ENCODE measurements at places on chromosomes 13 and 19. TPM values are rescaled to one million over a fixed set of nuclear protein-coding genes. Genes with fewer than 3 reads are reported as not detected.

Gene PODNL1
- total RNA-seq = not detected

Gene MTUS2
- total RNA-seq = 2.4 TPM

Gene PCDH17
- total RNA-seq = not detected

Gene KLK6
- not detected for total RNA-seq

Gene SBK3
- total RNA-seq = 0.87 TPM
